ENCODE measurements at places on chromosomes 3 and 15.

DNA sequence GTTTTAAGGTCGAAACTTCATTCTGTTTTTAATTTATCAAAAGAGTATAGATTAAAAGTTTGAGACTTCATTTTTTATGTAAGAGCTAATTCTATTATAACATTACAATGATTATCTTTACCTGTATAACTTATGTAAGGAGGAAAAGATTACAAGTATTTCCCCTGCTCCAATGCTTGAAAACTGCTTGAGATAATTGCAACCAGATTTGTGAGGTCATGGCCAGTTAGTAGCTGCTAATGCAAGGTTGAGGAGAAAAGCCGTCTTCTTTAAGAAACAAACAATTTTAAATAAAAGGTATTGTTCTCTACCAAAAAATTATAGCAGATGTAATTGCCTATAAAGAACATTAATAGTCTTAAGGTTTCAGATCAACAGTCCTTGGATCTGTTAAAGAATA lies 208.3 kb upstream of the UBE2E2 start:
- DNase-seq, result no peak

- no peak for DNase-seq
These were observed 50.2 kb upstream of the GMNC start for GRCh38 chr3:190912736-190913135.

DNA sequence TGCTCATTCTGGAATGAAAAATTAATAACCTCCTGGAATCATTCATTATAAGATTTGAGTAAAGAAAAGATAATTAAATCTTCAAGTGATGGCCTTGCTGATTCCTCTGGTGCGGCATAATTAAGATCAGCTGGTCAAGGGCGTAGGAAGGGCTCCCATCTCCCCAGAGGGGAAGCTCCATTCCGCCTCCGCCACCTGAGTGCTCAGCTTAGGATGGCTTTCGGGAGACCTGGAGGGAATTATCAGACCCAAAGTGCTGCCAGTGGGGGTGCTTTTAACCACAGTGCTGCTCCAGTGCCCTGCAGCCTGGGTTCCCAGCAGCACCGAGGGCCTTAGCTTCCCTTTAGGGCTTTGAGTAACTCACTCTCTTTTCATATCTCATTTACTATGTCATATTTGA lies 556.6 kb upstream of the RGMA start:
- no peak for DNase-seq

DNA sequence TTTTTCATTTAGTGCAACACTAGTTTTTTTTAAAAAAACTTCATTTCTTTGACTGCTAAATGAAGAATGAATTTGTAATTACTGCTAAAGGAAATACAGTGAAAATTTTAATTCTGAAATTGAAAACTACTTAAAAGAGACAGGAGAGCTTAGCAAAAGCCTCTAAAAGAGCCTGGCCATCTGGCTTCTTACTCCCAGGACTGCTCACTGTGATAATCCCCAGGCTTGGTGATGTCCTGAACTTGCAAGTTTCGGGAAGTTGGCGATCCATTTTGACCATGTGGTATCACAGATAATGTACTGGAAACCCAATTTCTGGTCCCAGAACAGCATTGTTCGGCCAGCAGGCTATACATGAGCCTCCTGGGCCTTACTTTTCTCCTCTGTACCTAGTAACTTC lies 292.1 kb downstream of the FGF12 start:
- DNase-seq, result no peak

GRCh38 chr3:3066378-3066777 lies 43.8 kb downstream of the IL5RA start:
- no peak for DNase-seq

- DNase-seq, result no peak
These were observed 25.6 kb upstream of the MAP3K13 start for GRCh38 chr3:185337231-185337816.

DNA sequence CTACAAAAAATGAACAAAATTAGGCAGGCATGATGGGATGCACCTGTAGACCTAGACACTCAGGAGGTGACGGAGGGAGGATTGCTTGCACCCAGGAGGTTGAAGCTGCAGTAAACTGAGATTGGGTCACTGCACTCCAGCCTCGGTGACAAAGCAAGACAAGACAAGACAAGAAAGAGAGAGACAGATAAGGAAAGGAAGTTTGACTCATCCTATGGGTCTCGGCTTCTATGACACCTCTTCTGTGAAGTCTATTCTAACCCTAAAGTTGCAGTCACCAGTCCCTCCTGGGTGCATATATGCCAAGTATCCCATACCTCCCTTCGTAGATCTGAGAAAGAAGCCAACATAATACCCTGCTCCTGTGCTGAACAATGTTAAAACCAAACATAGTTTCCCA lies 7.9 kb upstream of the ZMAT3 start:
- no peak for DNase-seq

DNA sequence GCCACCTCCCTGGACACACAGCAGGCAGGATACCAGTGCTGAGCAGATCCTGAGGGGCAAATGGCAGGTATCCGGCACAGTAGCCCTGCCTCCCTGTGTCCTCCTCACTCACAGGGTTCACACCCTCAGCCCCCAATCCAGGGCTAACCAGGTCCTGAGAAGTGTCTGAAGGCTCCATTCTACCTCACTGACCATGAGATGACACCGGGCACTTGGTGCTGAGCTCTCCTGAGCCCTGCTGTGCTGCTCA lies 115.4 kb upstream of the ATP2B2 start:
- no peak for DNase-seq

DNA sequence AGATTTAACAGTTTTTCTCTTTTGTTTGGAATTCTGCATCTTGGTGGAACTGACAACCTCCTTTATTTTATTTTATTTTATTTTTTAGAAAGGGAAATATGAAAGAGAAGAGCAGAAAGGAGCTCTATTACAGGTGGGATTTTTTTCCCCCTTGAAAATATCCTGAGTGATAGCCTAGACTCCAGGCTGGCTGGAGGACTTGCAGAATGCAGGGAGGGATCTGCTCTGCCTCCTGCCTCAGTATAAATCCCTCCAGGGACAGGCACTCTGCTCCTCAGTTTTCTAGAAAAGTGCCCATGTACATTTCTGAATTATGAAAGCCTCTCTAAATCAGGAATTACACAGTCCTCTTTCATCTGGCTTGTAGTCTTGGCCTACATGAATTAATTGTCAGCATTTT lies 173.7 kb downstream of the TMEM108 start:
- DNase-seq, result no peak

DNA sequence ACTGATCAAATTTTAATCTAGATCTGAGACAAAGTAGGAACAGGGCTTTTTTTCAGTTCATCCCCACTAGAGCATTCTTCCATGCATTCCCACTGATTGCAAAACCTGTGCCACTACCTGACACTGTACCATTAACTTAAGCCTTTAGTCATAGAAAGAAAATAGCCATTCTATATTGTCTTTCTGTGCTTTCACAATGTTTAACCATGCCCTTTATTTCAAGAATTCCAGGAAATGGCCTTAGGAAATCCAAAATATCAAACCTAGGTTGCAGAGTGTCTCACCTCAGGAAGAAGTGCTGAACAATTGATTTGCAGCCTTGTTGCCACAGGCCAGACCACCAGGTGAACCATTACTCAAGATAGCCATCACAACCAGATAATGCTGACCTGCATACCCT lies 56.2 kb upstream of the TGFBR2 start:
- no peak for DNase-seq

DNA sequence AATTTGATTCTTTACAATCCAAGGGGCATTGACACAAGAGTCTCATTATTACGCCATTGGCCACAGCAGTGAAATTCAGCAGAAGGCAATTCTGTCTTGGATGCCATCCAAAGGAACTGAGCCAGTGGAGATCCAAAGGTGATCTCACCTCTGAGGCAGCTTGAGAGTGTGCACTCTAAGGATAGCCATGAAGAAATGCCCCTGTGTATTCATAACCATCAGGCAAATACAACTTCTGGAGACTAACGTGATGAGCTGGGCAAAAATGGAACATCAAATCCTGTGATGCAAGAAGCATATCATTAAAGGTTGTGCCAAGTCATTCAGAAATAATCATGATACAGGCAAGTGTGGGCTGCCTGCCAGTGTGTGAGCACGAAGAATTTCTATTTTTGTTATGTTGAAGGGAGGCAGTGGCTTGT lies 41.4 kb downstream of the ROBO2 start:
- DNase-seq, result no peak

- no peak for DNase-seq
These were observed 88.3 kb upstream of the PRR23C start for GRCh38 chr3:139132976-139133375.

DNA sequence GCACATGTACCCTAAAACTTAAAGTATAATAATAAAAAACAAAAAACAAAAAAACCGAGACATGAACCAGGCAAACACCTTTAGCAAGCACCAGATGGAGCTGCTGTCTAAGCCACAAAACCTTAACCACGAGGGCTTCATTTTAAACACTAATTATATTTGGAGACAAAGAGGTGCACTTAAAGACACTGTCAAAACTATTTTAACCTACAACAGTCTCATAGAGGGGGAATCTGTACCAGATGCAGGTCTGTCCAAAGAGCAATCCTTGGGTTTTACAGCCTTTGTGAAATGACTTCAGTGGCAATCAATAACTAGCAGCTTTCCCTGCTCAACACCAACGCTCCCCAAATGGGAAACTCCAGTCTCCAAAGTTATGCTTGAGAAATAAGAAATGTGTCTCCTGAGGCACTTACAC lies 115.7 kb upstream of the TSPAN3 start:
- DNase-seq, result no peak

DNA sequence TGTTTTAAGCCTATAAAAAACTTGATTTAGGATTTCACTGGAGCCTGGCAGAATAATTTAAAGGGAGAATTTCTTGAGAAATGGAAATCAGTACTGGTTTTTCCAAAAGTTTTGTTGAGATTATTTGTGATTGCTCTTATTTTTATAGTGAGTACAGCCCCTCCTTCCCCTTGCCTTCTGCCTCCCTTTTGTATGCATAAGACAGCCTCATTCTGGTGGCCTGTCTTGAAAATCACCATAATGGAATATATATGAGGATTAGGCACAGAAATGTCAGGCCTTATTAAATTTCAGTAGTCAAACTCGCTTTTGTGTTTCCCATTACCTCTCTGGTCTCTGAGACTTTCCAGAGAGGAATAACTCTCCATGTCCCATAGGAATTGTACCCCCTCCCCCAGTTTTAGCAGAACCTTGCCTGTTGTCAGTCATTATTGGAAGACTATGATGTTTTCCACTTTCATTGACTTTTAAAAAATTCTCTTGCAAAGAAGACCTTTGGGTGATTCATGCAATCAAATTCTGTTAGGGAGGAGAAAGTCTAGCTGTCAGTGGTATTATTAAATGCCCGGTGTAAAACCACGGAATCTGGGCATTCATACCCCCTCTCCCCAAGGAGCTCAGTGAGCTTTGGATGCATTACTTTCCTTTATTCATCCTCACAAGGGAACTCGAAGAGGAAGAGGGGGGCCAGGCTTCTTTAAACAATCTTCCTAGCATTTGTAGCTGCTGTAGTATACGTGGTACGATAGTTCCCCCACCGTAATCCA lies 171.6 kb upstream of the TSC22D2 start:
- DNase-seq, result no peak

DNA sequence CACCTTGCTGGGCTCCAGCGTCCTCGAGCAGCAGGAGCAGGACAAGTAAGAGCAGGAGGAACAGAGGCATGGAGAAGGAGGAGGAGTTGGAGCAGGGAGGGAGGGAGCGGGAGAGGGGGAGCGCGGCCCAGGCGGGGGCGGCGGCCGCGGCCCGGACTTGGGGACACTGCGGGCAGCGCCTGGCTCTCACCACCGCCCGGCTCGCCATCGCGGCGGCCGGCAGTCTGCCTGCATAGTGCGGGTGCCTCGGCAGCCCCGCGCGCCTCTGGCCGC lies 440 bp downstream of the DCBLD2 start:
- DNase-seq, result peak; percentile 7

- DNase-seq, result no peak
These were observed 38.4 kb downstream of the GTF2E1 start for GRCh38 chr3:120780977-120781376.

DNA sequence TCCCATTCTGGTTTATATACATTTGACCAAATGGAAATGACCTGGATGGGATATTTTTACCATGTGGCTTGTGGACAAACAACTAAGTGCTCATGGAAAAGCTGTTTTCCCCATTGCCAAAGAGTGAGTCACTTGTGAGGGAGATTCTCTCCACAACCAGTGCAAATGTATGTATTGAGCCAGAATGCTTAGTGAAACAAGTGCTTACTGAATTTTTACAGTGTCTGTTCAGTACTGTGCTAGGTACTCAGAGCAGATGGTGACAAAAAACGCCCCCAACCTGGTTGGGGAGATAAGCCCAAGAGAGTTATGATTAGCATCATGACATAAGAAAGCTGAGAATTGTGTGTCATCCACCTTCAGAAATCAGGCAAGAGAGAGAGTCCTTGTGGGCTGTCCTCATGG lies 2.3 kb downstream of the CHP1 start:
- DNase-seq, result no peak

DNA sequence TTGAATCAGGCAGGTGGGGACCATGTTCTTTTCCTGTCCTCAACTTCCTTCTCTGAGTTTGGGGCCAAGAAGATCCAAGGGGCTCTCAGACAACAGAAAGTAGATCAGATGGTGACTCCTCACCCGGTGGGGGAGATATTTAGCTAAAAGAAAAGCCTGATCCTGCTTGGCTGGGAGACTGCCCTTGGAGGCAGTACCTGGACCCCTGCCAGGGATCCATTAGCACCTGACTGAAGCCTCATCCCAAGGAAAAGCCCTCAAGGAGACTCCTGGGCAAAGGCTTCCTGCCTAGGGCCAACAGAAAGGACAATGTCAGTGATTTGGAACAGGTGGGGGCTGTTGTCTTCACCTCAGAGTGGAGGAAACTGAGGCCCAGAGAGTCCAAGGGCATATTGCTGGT lies 33.5 kb upstream of the HHATL start:
- DNase-seq, result no peak

DNA sequence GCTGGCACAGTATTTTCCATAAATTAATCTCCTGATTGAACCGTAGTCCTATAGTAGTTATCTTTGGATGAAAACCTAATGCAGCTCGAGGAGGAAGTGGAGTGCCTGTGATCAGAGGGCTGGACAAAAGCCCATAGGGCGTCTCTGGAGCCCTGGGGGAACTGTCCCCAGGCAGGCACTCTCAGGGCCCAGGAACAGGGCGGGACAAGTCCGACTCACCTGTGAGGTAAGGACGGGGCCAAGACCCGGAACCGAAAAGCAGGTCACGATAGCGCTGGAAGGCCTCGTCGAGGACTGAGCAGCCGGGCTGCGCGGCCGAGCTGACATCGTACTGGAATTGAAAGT lies 341 bp downstream of the HEXA start:
- DNase-seq, result no peak

- DNase-seq, result no peak
These were observed 30.6 kb downstream of the PSMD6 start for GRCh38 chr3:63992516-63993209.

- DNase-seq, result no peak
These were observed 108.6 kb downstream of the TMEM266 start for GRCh38 chr15:76168237-76168984.

- no peak for DNase-seq
These were observed 714.2 kb upstream of the NR2F2 start for GRCh38 chr15:95616306-95616705.
